ENCODE measurements at places on chromosomes 7 and 10.
A peak's percentile ranks its signal among the peaks of the same experiment; 100 is the strongest.

- DNase-seq = peak; percentile 69
Observed at GRCh38 chr10:107163076-107163855, 1.2 kb downstream of the SORCS1 start.

GRCh38 chr10:44994752-44995530 lies 5.8 kb upstream of the ZNF22 start:
- peak; percentile 5 for DNase-seq

DNA sequence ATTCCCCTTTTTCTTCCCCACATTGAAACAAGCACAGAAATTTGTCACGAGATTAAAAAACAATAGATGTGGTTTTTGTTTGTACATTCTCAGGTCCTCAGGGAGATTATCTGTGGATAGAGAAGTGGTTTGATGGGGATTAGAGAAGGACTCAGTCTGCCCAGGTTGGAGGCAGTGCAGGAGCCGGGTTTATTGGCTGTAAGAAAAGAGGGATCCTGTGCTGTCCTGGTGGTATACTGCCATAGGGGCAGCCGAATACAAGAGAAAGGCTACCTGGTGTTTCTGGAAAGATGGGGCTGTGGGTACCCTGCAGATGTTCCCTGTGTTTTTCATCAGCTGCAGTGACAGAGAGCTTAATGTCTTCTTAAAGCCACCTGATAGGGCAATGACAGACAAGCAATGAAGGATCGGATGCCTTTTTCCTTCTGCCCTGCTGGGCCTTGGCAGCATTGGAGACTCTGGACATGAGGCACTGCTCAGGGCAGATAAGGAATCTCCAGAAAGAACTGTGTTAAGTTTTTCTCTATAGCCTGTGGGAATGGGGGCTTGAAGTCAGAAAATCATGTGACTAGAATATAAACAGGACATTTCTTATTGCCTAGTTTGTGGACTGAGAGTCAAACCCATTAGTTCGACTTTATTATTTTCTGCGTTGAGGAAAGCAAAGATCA lies 18.1 kb upstream of the GPR141 start:
- no peak for DNase-seq

DNA sequence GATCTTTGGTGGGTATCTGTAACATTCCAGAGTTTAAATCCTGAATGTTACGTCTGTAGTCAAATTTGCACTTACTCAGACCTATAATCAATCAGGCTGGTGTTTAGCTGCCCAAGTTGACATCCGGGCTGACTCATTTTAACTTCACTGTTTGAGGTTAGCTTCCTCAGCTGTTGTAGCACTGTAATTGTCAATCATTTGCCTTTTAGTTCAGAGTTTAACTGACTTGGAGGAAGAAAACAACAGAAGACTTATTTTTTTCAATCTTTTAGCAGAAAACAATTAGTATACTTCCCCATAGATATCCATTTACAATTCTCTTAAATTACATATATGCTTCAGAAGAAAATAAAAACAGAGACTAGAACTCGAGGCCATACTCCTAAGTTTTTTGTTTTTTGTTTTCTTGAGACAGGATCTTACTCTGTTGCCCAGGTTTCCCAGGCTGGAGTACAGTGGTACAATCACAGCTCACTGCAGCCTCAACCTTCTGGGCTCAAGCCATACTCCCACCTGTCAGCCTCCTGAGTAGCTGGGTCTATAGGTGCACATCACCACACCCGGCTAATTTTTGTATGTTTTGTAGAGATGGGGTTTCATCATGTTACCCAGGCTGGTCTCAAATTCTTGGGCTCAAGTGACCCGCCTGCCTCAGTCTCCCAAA lies 38.5 kb upstream of the LRRC17 start:
- no peak for DNase-seq

DNA sequence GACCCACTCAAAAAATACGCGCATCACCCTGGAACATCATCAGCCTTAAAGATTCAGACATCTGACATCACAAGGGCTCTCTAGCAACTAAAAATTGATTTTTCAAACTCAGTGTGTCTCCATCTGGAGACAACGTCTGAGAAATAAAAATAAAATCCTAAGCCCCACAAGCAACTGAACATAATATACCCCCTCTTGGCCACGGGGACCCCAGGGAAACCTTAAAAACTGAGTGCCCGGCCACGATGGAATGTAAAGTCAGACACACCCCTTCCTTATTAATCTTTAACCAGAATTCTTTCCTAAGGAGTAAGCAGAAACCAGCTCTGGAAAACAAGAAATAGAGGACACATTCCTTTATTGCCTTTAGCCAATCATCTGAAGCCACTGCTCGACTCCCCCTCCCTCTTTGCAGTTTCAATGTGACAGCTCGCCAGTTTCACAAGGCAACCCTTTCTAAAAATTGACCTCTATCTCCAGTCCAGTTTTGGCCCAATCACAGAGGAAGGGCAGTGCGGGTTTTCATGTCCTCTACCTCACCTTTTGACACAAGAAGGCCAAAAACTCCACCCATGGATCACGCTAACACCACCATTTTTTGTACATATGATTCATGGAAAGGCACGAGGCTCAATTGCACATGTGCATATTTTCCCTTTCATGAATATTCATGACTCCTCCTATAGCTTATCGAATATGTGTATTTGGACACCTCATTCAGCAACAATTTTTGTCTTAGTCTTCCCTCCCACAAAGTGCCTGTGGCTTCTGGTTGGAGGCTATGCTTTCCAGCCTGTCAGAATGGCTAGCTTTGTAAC lies 24.2 kb downstream of the IFIT3 start:
- DNase-seq = no peak

DNA sequence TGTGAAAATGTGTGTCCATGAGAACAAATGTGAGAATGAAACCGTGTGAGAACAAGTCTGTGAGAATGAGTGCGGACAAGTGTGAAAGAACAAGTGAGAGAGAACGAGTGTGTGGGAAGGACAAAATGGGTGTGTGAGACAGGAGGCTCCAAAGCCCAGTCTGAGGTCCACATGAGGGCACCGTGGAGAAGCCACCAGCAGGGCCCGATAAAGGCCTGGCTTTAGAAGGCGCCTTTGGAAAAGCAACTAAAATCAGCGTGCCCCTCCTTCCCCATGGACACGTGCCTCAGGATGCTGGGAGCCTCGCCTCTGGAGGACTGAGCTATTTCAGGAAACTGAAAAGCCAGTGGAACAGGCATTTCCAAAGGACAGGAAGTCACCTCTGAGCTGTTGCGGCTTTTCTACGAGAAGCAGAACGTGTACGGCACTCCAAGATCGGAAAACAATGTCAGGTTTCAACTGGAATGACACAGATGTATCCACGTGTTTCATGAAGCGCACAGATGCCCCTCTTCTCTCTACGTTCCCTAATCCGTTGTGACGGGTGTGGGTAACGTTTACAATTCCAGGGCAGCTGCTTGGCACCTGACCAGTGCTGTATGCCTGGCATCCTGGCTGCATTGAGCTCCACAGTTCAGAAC lies 46.4 kb downstream of the ESYT2 start:
- peak; percentile 13 for DNase-seq

GRCh38 chr7:14851610-14852009 lies 50.9 kb downstream of the DGKB start:
- DNase-seq = no peak

DNA sequence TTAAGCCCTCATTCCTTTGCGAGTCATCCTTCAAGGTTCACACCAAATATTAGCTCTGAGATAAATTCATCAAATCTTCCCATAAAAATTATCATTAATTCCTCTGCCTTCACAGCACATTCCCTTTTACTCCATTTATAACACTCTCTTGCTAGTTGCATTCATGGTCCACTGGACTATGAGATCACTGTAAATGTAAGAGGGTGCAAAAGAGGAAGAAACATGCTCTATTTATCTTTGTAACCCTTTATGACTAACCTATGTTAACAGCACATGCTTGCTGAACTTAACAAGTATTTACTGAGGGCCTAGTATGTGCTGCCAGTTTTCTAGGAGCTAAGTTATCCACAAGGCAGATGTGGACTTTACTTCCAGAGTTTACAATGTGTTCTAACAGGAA lies 86.7 kb upstream of the TMEM168 start:
- no peak for DNase-seq
